NT2/D1 (cell line): ENCODE measurements at places on chromosomes 1 and 21.
A peak's percentile ranks its signal among the peaks of the same experiment; 100 is the strongest.

- DNase-seq = no peak
These were observed 23.3 kb upstream of the GBP2 start for GRCh38 chr1:89149229-89149628.

DNA sequence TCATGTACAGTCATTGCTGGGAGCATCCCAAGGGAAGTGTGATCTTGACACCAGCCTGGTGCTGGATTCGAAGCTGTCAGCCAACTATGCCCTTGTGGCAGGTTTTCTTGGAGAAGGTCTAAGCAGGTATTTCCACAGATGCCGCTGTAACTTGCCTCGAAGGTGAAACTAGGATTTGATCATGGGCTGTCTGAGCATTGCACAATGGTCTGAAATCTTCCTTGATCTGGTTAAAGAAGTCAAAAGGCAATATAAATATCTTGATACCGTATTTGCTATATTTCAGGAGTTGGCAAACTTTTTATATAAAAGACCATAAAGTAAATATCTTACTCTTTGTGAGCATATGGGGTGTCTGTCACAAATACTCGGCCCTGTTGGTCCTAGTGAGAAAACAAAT lies 206.8 kb downstream of the LYPLAL1 start:
- DNase-seq = no peak

GRCh38 chr1:148353461-148354283 lies 129.4 kb downstream of the PPIAL4G start:
- DNase-seq = peak; percentile 46

DNA sequence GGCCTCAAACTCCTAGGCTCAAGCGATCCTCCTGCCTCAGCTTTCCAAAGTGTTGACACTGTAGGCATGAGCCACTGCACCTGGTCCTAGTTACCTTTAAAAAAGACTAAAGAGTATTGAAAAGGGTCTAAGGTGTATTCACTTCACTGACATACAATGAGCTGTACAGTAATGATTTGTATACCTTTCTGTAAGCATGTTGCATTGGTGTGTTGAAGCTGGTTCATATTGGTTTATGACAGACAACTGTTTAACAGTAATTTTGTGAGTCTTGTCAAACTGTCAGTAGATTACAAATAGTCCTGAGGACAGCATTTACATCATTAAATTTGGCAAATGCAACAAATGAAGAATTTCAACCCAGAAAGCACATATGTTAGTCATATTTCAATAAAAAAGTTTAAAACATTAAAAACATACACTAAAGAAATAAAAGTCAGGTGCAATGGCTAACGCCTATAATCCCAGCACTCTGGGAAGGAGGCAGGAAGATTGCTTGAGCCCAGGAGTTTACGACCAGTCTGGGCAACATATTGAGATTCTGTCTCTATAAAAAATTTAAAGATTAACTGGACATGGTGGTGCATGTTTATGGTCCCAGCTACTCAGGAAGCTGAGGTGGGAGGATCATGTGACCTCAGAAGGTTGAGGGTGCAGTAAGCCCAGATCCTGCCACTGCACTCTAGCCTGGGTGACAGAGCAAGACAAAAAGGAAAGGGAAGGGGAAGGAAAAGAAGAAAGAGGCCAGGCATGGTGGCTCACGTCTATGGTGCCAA lies 88.3 kb upstream of the HP1BP3 start:
- no peak for DNase-seq

DNA sequence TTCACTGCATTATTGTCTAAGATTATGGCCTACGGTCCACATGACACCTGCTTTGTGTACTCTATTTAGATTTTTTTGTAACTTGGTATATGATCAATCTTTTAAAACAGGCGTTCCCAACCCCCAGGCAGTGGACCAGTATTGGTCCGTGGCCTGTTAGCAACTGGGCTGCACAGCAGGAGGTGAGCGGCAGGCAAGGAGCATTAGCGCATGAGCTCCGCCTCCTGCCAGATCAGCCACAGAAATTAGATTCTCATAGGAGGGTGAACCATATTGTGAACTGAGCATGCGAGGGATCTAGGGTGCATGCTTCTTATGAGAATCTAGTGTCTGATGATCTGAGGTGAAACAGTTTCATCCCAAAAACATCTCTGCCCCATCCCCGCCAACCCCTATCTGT lies 228.4 kb upstream of the NR5A2 start:
- DNase-seq = no peak

DNA sequence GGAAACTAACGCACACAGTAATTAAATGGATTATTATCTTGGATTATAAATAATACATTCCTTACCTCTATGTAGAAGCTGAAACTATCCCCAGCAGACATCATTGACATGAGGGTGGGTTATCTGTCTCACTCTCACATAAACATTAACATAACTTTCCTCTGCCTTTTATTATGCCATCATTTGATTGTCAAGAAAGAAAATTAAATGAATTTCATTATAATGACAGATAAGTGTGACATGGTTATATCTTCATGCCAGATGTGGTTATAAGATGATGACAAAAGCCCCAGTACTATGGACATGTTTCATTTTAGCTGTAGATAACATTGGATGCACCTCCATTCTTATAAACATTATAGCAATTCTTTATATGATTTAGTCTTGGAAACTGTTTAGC lies 476.5 kb downstream of the KCNT2 start:
- no peak for DNase-seq

- no peak for DNase-seq
These were observed 36.3 kb downstream of the WDR4 start for GRCh38 chr21:42843056-42843455.

DNA sequence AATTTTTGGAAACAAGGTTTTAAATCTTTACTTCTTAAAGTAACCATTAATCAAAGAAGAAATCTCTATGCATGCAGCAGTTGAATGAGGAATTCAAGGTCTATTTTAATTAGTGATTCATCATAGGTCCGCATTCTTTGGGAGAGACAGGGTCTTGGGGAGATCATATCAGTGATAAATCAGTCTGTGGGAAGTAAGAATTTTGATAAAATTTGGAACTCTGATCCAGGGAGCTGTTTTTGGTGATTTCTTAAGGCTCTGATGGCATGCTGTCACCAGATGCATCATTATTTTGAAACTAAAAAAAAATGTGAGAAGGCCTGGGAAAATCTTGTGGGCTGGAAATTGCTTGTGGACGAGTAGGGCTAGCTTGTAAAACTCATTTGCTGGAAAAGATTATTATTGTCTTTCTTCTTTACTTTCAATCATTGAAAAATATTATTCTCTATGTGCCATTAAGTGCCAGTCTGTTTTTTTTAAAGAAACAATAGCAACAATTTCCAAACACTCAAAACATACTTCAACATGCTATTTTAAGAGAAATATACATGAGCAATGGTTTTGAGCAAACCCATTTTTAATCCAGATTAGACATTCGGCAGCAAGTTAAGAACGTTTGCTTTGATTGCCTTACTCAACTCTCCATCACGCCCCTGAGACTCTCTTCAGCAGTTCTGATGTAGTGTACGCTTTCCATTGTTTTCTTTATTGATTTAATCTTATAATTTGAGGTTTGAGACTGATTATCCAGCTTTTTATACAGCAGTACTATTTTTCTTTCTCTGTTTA lies 62.6 kb downstream of the ZBTB18 start:
- DNase-seq = no peak

DNA sequence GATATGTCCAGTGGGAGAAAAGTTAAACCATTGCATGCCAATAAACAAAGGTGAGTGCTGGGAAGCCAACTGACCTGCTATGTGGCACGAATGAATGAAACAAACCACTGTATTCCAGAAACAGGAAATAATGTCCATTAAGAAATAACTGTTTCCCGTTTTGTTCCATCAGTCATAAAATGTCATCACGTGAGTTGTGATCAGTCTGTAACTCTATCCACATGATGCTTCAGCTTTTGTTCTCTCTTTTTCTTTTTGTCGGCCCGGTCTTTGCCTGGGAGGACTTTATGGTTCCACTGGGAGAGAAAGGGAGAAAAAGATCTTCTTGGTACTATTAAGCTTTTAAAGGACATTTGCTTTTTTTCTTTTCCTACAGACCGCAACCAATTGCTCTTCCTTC lies 179.9 kb downstream of the TGFB2 start:
- DNase-seq = no peak

GRCh38 chr1:51919684-51920083 lies 41.2 kb upstream of the NRDC start:
- no peak for DNase-seq

DNA sequence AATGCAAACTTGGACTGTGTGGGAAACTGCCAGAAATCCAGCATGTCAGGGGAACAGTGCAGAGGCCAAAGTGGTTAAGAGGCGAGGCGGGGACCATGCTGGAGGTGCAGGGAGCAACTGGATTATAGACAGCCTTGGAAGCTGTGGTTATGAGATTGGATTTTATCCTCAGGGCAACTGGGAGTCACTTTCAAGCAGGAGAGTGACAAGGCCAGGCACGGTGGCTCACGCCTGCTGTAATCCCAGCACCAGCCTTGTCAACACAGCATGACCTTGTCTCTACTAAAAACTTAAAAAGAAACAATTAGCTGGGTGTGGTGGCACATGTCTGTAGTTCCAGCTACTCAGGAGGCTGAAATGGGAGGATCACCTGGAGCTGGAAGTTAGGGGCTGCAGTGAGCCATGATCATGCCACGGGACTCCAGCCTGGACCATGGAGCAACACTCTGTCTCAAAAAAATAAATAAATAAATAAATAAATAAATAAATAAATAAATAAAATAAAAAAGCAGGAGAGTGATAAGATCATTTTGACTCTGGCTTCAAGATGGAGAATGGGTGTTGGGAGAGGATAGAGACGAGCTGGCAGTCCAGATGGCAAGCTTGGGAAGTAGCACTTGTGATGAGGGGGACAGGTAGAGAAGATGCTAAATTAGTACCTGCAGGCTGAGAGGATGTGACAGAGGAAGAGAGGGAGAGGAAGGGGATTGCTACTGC lies 3.5 kb downstream of the HAPLN2 start:
- no peak for DNase-seq

DNA sequence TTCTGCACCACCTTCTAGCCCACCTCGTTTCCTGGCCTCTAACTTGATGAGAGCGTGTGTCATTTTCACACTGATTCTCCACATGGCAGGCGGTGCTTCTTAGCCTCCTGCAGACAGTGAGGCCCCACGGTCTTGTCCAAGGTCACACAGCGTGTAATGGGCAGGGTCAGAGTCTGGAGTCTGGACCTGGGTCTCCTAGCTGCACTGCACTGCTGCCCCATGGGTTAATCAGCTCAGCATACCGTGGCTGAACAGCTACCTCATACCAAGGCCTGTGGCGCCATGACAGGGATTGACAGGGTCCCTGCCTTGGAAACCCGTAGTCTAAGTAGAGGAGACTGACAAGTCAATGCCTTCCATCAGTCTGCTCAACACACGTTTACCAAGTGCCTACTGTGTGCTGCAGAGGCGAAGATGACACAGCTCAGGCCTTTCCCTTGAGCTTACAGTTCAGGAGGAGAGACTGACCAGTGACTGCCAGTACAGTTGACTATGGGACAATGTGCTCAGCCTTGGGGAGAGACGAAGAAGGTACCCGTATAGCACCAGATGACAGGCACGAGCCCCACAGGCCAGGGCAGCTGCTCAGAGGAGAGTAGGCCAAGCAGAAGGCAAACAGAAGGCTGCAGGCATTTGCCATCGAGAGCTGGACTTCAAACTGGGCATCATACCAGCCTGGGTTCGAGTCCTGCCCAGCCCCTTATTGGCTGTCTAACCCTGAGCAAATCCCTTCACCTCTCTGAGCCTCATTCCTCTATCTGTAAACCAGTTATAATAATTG lies 5.5 kb downstream of the PCSK9 start:
- no peak for DNase-seq

- no peak for DNase-seq
These were observed 37.7 kb downstream of the LHX9 start for GRCh38 chr1:197954718-197955418.

DNA sequence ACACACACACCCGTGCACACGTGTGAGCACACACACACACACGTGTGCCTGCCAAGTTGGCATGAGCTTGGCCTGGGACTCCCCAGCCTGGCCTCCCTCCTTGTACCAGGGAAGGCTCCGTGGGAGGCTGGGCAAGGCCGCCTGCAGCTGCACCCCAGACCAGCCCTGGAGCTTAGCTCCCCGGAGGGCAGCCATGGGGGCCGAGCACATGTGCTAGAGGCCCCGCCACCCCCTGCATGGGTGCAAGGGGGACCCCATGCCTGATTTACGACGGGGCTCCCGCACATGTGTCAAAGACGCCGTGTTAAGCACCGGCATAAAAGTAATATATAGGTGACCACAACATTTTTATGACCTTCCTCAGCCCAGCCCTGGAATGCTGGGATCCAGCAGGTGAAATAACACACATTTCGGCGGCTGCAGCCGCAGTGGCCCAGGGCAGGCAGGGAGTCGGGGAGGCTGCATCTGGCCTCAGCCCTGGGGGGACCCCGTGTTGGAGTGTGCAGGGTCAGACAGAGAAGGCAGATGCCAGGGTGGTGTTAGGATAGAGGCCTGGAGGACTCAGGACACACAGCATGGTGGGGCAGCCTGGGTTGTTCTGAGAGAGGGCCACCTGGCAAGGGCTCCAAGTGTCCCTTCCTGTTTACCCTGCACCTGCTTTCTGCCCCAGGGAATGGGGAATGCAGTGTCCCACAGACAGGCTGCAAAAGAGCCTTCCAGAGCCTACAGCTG lies 56.3 kb downstream of the WNT9A start:
- DNase-seq = no peak

GRCh38 chr21:41009398-41010100 lies 158.4 kb upstream of the BACE2 start:
- no peak for DNase-seq

GRCh38 chr1:229657993-229658755 lies 32.1 kb downstream of the URB2 start:
- DNase-seq = no peak

DNA sequence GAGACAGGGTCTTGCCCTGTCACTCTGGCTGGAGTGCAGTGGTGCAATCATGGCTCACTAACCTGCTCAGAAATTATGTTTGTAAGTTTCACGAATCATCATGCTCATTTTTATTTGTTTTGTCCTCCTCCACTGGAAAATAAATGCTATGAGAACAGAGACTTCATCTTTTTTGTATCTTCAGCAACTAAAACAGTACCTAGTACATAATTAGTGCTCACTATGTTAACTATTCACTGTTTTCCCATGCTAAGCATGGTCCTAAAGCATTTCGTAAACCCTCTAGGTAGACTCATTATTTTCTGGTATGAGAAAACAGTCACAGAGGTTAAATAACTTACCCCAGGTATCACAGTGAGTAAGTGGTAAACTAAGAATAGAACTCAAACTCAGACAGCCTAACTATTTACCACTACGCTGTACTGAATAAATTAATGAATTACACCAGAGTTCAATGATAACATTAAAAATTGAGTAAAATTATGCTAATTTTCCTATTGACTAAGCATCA lies 118.4 kb downstream of the RERE start:
- no peak for DNase-seq

- no peak for DNase-seq
These were observed 19.0 kb downstream of the C1orf115 start for GRCh38 chr1:220708936-220709801.
